ENCODE measurements at places on chromosomes 5 and 9.

DNA sequence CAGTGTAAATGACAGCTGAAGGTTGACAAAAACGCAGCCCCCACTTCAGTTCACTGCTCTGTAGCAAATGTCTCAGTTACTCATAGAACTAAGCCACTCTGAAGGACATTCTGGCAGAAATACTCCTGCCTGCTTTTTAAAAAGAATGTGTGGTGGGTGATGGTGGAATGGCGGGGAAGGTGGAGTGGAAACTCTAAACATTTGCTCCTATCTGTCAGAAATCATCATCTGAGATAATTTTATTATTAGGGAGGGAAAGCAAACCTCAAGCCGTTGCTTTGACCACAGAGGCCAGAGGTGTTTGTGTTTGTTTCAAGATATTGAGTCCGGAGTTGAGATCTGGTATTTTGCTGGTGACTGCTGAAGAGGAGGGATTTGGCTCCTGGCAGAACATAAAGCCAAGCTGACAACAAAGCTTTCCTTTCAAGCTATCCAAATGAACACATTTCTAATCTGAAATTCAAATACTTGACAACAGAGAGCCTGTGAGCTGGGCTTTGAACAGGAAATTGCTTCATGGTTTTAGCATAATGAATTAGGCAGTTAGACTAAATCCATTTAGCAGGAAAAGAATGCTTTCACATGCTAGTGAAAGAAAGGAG is 362.7 kb downstream of the CSNK1G3 start:
- DNase-seq: no peak

DNA sequence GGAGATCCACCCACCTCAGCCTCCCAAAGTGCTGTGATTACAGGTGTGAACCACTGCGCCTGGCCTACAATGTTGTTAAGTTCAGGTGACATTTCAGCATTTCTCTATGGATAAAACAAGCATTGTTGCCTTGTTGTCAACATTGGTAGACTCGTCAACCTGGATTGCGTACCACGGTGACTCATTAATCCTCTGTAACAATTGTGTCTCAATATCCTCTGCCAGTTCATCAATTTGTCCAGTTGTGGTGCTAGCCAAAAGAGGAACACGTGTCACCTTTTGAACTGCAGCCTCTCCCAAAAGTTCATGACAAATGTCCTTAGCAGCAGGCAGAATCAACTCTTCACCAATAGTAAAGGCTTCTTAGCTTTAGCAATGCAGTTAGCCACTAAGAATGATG is 46.3 kb upstream of the LARP1 start:
- DNase-seq: no peak

DNA sequence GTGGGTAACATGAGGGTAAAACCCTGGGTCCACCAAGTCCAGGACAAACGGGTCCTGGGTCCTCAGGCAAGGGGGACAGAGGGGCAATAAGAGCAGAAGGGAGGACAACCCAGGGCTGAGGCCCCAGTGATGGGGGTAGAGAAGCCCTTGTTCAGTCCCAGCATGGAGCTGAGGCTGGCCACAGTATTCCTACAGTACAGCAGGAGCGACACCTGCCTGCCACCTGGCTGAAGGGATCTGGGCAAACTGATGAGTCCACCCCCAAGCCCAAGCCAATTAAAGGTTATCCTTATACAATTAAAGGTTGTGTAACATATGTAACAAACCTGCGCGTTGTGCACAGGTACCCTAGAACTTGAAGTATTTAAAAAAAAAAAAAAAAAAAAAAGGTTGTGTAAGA is 97.7 kb upstream of the LRRTM2 start:
- no peak for DNase-seq

DNA sequence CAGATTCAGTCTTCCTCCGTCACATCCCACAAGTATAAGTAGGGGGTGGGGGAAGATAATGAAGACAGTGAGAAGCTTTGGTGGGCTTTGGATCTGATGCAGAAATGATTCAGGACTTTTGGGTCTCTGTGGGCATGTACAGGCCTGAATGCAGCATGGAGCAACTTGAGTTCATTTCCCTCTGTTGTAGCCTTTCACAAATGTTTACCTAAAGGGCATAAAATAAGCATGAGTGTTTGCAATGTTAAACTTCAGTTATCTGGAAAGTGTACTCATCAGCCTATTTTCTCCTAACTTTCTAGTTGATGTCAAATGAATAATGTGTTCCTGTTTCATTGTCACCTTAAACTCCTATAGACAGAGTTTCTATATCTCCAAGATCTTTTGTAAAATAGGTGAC is 39.3 kb downstream of the GARNL3 start:
- no peak for DNase-seq

DNA sequence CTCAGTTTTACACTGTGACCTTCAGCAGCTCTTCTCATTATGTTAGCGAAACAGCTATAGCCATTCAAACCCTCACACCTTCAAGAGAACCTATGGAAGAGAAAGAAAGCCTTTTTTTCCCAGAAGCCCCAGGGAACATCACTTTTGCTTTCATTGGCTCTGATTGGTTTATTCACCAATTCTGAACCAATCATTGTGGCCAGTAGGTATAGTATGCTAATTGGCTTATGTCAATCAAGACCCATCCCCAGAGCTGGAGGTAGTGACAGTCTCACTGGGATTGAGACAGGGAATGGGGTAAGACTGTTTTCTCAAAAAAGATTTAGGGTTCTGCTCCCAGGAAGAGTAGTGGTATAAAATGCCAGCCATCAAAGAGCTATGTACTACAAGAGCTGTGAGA is 74.1 kb upstream of the FSD1L start:
- DNase-seq: no peak

DNA sequence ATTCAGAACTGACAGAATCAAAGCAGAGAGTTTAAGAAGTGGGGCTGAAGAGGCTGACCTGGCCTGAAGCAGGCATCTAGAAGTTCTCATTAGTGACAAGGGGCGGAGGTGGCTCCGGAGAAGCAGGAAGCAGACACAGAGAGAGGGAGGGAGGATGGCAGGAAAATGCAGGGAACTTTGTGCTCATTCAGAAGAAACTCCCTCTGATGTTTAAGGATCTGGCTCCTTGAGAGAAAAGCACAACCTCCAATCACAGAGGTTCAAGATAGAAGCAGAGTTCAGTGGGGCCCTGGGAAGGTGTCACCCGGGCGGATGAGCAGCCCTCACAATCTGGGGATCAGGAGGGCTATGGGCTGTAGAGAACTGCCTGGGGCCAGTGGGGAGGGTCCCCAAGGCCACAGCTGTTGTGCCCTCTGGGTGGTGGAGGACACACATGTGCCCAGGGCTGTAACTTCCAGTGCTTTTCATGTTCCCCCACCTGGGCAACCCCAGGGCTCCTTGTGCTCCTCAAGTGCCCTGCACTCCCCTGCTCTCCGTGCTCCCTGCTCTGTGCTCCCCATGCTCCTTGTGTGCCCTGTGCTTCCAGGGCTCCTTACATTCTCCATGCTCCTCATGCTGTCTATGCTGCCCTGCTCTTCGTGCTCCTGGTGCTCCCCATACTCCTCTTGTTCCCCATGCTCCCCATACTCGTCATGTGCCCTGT is 51.4 kb downstream of the TRIP13 start:
- no peak for DNase-seq

DNA sequence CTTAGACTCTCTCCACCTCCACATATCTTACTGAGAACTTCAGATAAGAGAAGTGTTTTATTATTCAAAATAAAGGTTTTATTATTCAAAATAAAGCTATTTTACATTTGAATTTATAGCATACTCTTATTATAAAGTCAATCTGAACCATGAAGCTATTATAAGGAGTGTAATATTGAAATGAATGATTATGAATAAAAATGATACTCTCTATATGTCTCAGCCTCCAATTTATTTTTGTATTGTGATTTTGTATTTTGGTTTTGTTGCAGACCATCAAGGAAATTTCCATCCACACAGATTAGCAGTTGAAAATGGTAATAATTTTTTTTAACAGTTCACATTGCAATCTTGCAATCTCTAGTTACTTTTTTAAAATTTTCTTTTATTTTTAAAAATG is 10.2 kb downstream of the FOCAD start:
- no peak for DNase-seq

GRCh38 chr5:180118391-180118791 is 46.8 kb upstream of the RNF130 start:
- no peak for DNase-seq

DNA sequence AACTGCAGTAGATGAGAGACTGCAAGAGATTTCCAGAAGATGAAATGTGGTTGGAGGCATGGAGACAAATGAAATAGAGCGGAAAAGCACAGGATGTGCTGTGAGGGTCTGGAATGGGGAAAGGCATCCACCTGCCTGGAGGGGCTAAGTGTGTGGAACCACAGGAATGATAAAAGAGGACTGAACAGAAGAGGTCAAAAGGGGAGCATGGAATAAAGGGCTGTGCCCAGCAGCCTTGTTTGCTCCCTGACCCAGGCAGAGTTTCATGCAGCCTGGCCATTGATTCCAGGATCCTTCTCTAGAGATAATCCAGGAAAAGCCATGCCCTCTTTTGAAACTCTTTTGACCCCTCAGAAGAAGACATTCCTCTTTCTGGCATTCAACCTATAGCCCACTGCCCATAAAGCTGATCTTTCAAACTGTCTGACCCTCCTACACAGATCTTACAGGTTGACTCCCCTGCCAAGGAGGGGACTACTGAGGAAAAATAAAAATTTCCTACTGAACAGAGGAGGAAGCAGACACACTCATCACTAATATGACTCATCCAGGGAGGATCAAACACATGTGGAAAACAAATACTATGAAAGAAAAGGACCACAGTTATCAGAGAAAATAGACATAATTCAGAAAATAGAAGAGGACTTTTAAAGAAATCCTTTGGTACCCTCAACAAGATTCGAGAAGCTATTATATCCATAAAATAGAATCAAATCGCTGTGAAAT is 273.5 kb upstream of the PCSK5 start:
- no peak for DNase-seq

GRCh38 chr9:75713335-75713734 is 177.1 kb upstream of the PCSK5 start:
- no peak for DNase-seq

- no peak for DNase-seq
Observed at GRCh38 chr5:152181461-152181860, 223.6 kb downstream of the NMUR2 start.
